ENCODE measurements at places on chromosomes 11 and 22.

DNA sequence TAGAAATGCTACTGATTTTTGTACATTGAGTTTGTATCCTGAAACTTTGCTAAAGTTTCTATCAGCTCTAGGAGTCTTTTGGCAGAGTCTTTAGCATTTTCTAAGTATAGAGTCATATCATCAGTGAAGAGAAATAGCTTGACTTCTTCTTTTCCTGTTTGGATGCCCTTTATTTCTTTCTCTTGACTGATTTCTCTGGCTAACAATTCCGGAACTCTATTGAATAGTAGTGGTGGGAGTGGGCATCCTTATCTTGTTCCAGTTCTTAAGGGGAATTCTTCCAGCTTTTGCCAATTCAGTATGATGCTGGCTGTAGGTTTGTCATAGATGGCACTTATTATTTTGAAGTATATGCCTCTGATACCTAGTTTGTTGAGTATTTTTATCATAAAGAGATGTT is 197.7 kb downstream of the AASDHPPT start:
- DNase-seq, result no peak

DNA sequence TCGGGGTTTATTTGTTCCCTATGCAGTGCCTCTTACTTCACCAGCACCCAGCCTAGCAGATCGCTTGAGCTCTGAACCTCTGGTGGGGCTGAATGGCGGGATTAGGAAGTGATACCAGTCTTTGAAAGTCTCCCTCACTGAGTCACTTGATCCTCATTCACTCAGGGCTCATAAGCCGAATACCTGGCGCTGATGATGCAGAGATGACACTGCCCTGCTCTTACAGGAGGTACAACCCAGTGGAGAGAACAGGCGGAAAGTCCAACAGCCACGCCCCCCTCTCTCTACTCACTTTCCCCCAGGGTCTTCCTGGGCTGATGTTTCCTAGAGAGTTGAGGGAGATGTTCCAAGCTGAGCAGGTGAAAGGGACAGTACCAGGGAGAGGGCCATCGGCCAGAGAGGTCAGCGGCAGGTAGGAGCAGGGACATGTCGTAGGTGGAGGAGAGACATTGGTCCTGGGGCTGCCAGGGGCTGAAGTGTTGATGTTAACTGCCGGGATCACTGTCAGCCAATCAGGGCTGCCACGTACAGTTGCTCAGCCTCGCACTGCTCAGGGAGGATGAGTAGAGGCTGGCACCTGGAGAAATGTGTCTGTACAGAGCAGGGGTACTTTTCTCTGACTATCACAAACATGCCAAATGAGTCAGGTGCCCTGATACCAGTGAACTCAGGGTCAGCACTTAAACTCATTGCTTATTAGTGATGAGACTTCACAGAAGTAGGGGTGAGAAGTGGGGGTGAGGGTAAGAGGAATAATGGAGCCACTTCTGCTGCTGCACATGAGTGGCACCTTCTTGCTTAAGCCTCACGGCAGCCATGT is 9.9 kb upstream of the APOBEC3A start:
- no peak for DNase-seq

DNA sequence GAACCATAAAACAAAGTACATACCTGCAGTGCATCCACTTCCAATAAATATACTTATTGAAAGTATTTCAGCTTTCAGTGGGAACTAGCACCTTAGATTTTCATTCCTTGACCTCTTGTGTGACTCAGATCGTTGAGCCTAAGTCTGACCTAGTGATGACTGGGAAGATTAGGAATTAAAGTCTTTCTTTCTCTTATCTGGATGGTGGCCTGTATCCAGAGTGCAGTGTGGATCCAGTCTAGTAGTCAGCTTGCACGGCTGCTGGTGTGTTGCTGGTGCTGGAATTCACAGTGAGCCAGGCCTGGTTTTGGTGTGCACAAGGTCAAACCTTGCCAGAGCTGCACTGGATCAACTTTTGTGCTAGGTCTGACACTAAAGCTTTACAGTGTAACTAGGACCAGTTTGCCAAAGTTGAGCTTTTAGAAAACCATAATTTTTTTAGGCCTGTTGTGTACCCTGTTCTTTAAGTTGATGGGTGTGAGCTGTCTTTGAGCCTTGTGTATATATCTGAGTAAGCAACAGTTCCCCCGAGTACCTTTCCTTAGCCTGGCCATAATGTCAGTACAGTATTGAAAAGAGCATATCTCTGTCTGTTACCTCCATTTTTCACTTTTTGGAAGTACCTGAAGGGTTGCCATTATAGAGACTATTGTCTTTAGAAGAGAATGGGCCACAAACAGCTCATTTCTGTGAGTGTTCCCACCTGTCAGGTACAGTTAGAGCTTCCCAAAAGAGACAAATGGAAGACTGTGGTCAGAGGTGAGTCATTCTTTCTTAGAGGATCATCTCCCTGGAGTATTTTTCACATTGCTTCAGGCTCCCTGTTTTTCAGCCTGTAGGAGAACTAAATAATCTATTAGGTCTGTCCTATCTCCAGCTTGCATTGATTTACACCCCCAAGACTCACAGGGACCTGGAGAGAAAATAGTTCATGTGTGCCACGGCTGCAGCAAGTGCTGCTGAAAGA is 89.8 kb downstream of the ALX4 start:
- no peak for DNase-seq

DNA sequence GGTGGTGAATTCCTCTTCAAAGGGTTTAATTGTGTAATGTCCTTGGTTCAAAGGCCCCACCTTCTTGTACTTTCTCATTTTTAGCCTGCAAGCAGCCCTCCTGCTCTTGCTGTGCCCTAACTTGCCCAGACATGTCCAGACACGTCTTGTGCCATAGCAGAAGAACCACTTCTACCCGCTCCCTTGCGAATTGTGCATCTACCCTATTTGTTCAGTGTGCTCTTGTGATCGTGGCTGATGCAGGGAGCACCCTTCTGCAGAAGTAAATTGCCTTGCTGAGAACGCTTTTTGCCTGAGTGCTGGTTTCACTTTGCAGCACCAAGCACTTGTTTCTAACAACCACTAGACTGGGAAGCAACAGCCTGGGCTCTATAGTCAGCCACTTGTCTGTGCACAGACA is 249.4 kb downstream of the SBF2 start:
- DNase-seq, result no peak

DNA sequence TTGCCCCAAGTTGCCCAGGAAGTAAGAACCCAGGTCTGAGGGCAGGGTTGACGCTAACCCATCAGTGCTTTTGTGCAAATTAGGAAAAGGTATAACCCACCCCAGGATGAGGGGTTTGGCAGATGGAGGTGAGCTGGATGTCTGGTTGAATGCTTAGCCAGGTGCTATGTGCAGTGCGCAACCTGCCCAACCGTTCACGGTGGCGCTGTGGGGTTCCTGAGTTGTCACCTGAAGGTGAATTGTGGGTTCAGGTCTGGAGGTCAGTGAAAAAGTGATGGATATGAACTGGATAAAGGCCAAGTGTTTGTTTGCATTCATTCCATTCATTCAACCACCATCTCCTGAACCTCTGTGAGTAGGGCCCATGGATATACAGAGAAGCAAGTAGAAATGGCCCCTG is 14.3 kb upstream of the LGALS2 start:
- DNase-seq, result no peak

- DNase-seq, result no peak
Measured at GRCh38 chr11:119904531-119905035, 175.6 kb upstream of the NECTIN1 start.

- no peak for DNase-seq
Measured at GRCh38 chr22:29479417-29480261, at the start of gene NEFH. TSS of gene NEFH (plus strand) at chr22:29480218. CDS start at chr22:29480263, 45 bp downstream.

DNA sequence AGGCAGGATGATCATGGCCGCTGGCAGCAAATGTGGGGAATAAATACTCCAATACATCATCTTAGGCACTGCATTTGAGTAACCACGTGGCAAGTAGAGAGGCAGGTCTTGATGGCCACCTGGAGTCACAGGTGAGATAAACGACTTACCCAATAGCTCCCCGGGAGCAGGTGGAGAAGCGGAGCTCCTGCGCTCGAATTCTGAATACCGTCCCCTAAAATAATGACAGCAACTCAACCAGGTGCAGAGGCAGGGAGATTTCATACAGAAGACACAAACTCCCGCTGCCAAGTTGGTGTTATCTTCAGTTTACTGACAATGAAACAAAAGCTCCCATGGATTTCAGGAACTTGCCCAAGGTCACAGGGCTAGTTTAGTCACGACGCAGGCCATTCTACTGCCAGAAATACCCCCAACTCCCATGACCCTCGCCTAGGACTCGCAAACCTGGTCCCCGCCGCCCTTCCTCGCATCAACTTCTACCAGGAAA is 437 bp downstream of the SLC43A3 start:
- no peak for DNase-seq

DNA sequence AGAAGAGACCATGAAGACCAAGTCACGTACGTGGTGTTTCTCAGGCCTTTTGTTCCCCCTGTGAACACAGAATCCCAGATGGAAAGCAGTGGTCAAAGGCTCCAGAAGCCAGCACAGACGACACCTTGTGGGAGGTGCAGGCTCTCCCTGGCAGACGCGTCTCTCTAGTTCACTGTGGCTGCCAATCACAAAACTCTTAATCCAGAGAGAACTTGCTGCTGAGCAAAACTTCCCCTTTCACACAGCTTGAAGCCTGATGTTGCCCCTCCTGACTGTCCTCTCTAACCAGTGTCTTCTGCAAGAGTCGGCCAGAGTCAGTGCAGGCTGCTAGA is 67.1 kb downstream of the PIWIL3 start:
- DNase-seq, result peak; percentile 60

- DNase-seq, result no peak
Measured at GRCh38 chr22:48719978-48720661, 1107.6 kb downstream of the BRD1 start.

DNA sequence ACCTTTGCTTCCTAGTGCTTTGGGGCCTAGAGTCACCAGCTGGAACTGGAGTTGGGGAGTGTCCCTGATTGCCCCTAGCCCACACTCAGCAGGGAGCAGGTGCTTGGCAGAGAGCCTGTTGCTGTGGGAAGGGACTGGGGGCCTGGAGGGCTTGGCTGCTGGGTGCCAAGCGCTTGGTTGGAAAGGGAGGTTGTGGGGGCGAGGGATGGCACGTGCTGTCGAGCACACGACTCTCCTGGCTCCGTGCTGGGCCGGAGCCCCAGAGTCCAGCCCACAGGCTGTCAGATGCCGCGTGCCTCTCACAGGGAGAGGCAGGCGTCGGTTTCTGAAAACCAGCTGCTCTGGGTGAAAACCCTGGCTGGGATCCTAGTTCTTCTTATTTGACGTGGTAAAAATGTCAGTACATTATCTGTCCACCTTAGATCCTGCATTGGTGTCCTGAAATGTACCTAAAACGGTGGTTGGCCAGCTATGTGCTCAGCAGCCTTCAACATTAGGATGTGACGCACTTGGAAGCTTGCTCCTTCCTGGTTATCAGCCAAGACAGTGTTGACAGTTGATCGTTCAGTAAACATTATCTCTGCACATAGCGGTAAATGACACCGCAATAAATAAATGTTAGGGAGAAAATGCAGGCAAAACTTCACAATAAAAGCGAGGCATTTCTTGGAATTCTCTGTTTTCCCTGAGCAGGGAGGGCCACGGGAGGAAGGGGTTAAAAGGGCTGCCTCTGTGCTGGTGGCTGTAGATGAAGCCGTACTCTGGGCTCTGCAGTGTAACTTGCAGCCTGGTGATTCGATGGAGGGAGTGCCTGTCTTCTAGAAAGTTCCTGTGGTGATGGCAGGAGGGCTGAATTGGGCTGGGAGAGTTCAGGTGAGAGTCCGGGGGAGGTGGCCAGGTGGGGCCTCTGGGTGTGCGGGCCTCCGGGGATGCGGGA is 29.2 kb downstream of the GRAMD4 start:
- DNase-seq, result no peak

GRCh38 chr11:1706634-1707400 is 9.8 kb downstream of the KRTAP5-6 start:
- DNase-seq, result peak; percentile 63

- DNase-seq, result no peak
Measured at GRCh38 chr11:959608-960007, 33.9 kb downstream of the AP2A2 start.

GRCh38 chr11:117145393-117145761 is 1.3 kb downstream of the PAFAH1B2 start:
- DNase-seq, result no peak

- no peak for DNase-seq
Measured at GRCh38 chr11:57373146-57373545, 7.8 kb downstream of the PRG3 start.

DNA sequence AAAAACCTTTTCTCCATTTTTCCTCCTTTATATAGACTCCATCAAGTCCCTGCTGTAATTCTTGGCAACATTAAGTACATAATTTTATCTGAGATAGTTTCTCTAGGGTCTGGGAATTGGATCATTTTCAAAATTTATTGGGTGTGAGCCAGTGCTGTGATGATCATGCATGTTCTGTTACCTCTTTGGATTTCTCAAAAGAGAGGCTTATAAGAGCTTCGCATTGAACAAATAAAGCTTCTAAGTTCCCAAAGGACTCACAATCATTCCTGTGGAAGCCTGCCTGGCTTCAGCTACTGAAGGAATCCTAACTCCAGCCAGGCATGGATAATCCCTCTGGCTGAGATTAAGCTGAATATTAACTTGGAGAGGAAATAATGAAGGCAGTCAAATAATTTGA is 208.5 kb downstream of the RAB38 start:
- DNase-seq, result no peak

DNA sequence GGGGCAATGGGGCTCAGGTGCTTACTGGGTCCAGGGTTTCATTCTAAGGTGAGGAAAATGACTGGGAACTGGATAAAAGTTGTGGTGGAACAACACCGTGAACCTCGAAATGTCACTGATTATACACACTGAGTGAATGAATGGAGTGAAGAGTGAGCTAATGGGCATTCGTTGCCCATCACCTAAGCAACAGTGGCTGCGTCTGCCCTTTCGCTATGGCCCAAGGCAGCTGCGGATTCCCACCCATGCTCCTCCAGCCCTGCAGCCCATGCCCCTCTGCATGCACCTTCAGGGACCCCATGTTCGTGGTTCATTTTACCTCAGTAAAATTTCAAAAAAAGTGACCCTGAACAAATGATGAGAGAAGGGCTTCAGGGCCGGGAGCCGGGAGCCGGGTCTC is 196.3 kb downstream of the CTTN start:
- no peak for DNase-seq

DNA sequence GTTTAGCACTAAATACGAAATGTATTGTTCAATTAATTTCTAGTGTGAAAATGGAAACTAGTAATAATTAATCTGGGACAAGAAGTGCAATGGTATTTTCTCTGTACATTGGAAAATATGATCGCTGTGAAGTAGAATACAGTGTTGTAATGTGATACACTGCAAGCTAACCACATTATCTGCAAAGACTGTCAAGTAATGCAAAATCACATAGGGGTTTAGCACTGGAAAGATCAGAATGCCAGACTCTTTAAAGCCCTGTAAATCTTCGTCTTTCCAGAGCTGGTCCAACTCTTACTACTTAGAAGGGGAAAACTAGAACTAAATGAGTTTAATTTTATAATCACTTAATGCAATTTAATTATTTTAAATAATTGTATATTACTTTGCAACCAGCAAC is 544.5 kb upstream of the ANO3 start:
- no peak for DNase-seq

- DNase-seq, result no peak
Measured at GRCh38 chr22:49155770-49156580, 671.7 kb downstream of the BRD1 start.

- no peak for DNase-seq
Measured at GRCh38 chr11:73637012-73637411, 9.4 kb upstream of the PLEKHB1 start.

Measured in HL-60 (cell line).